ENCODE measurements at places on chromosomes 2 and 18.

- DNase-seq, result peak; percentile 33
Observed at GRCh38 chr2:229313591-229313990, 42.5 kb upstream of the PID1 start.

DNA sequence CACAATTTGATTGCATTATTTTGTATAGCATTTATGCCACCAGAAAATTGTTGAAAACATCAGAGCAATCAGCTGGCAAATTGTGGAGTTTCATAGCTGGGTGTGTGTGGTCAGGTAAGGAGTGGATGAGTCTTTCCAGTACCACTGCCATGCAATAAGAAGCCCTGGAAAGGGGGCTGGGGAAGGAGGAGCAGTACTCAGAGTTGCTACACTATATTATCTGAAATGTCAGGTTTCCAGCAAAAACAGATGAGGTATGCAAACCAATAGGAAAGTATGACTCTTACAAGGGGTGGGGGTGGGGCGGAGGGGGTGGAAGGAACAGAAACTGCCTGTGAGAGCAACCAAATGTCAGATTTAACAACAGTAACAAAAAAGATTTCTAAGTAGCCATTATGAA lies 112.2 kb downstream of the SOS1 start:
- peak; percentile 15 for DNase-seq

GRCh38 chr2:106147159-106147558 lies 46.9 kb downstream of the UXS1 start:
- peak; percentile 50 for DNase-seq

- DNase-seq, result no peak
Observed at GRCh38 chr2:212142631-212143030, 396.0 kb downstream of the ERBB4 start.

DNA sequence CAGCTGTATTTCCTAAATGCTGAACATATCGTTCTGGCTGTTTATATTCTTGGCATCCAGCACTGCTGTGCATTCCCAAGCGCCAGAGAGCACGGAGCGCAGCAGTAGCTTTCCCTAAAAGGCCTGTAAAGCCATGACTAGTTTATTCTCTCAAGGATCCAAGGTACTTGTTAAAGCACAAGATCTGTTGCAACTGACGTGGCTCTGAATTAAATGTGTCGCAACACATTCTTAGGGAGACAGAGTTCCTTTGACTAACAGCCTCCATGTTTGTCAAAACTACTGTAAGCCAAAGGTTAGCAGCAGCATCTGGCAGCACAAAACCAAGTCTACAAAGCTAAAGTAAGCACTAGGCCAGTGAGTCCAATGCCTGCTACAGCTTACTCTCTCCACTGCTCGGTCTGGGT lies 188.6 kb upstream of the FN1 start:
- DNase-seq, result peak; percentile 90

DNA sequence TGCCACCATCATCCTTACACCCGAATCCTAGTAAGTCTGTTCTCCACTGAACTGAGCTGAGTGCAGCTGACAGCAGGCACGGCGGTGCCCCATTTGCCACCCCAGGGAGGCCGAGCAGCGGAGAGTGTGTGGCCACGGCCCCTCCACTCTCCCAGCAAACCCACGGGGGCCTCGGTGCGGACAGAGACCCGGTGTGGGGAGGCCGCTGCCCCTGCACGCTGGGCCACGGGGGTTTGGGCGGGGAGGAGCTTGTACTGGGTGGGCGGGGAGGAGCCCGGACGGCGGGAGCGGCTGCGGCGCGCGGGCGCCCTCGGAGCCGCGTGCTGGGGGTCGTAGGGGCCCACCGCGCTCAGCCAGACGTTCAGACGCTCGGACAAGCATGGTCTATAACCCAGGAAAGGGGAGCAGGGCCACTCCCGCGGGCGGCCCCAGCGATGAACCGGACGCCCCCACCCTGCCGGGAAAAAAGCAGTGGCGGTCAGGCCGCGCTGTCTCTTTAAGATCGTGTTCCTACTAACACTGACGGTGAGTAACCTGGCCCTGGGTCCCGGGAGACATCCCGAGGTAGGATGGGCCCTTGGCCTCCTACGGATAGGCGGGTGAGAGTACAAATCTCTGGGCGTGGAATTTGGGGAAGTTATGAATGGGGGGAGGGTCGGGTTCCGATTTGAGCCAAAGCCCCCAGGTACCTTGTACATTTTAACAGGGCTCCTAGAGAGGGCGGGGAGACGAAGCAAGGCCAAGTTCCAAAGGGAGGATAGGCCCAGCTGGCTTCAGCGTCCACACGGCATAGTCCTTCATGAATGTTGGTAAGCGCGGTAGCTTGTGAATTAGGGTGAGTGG lies at the start of gene ITPRIPL1:
Gene ITPRIPL1 (plus strand): TSS at position 277 of the 843 bp plus-strand sequence. CDS start 523 bp downstream, at position 800.
- peak; percentile 6 for DNase-seq

- DNase-seq, result no peak
Observed at GRCh38 chr2:239385096-239386000, 15.5 kb downstream of the HDAC4 start.

DNA sequence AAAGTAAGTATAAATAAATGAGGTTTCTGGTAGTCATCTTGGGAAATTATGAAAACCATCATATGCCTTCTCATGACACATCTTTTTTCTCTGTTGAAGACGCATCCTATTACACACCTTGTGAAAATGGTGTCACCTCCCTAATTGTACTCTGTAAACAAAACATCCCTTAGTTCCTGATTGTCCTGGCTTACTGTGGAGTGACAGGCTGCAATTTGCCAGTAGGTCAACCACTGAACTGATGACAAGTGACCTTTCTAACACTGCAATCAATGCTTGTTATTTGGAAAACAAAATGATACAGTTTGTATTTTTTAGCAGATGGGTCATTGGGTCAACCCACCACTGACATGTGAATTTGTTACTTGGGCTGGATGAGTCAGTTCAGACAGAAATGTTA lies 219.5 kb downstream of the PTPRM start:
- no peak for DNase-seq

- no peak for DNase-seq
Observed at GRCh38 chr18:37672932-37673595, 107.5 kb upstream of the CELF4 start.

DNA sequence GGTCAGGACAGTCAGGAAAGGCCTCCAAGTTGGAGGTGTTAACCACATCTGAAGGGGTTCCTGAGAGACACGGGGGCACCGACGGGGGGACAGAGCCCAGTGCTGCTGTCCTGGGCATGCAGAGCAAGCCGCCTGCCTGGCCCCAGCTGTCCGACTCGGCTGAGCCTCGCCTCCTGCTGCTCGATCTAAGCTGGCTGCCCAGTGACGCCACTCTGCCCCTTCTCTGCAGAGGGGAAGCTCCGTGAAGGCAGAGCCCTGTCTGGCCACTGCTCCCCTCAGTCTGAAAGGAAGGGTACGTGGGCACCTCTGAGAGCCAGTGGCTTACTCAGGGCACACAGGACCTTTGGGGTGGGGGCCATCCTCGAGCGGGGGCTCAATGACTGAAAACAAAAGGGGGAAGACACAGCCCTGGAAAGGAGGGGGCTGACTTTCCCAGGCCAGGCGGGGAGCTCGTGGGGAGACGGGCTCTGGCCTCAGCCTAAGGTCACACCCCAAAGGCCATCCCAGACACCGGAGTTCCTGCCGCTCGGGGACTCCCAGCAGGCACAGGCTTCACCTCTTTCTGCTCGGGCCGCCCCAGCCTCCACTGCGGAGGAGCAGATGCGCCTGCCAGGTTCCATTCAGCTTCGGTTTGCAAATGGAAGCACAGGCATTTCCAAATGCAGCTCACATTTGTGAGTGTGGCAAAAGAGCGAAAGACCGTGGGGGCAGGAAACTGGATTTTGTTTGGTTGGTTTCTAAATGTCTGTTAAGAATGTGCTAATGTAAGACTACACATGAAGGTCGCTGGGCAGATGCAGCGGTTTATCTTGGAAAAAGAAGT lies 136.9 kb downstream of the HDAC4 start:
- no peak for DNase-seq

DNA sequence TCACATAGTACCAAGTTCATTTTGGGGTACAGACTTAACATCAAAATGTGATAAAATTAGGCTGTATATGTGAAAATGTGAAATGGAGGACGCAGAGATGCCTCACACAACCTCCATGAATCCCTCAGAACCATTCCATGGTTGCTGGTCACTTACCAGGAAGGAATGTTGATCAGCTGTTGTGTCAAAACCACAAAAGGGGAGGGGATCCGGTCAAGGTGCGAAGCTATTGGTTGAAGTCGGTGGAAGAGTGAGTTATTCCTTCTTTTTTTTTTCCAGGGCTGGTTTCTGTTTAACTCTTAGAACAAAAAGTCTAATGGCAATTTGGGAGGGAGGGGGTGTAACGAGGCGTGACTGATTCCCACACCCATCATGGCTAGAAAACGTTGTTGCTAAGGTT lies 32.3 kb upstream of the REG3A start:
- no peak for DNase-seq

DNA sequence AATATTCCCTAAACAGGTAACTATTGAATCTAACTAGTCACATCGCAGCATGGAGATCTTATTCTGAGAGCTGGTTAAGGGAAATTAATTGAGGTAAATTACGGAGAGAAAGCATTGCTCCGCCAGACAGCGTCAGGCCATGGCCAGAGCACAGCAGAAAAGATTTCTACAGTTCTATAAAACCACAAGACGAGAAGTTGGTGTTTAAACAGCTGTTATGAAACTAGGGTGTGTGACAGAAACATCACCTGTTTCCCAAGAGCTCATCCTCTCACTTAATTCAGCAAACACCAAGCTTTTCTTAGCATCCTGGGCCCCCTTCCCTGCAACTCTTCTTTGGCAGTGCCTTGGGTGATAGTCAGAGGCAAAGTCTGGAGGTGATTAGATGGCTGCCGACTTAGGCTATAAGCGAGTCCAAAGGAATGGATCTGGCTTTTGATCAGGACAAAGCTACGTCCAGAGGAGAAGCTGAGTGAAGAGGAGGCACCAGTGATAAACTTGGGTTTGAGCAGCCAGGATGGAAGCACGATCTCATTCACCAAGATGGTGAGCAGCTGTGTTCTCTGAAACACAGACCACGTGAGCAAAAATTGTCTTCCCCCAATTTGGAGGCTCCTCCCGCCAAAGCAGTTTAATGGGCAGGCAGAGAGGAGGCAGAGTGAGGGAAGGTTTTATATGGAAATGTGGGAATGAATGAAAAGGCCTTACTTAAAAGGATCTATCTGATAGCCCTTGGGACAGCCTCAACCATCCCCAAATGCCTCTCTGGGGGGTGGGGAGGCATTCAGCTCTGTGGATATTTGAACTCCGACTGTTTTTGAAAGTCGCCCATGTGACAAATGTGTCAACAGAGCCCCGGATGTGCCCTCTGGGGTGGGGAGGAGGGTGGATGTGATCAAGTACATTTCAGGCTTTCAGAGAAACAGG lies 57.8 kb downstream of the PKDCC start:
- DNase-seq, result no peak

DNA sequence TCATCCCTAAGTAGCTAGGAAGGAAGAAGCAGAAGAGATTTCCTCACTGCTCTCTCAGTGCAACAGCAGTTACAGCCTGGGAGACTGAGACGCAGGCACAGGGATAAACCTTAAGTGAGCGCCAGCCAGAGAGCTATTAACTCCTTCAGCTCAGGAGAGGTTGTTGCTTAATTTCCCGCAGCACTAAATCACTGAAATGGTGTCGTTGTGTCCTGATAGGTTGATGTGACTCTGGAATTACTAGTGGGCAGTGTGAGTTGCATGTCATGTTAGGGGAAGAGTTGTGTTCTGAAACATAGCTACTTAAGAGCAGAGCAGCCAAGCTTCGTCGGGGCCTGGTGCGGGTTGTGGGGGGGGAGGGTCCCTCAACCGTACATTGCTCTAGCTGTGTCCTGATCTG lies 225.8 kb downstream of the NAPG start:
- no peak for DNase-seq

DNA sequence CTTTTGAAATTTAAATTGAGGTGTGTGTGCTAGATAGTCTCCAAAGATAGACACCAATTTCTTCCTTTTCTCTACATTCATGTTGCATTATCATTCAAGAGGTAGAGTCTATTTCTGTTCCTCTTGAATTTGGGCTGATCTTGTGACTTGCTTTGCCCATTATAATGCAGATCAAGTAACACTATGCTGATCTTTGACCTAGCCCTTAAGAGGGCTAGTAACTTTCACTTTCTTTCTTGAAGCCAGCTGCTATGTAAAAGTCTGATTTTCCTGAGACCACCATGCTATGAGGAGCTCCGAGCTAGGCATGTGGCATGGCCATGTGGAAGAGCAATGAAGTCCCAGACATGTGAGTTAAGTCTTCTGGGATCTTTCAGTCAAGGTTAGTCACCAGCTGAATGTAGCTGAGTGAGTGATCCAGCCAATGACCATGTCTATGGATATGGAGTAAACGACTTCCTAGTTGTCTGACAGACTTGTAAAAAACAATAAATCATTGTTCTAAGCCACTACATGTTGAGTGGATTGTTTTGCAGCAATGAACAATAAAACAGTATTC lies 189.4 kb upstream of the CWC22 start:
- DNase-seq, result no peak

DNA sequence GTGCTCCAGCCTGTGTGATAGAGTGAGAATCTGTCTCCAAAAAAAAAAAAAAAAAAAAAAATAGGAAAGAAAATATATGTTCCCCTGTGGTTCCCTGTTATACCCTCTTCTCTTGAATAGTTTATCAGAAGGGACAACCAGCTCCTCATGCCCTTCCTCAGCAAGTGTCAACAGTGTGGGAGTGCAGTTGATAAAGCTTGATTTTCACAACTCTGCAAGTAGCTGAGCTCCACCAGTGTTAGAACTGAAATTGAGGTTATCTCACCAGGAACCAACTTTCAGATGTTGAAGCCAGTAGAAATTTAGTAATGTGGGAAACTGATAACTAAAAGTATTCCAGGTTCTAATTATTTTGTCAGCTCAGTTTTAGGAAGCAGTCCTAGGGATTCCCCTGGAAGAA lies 25.1 kb downstream of the NEDD4L start:
- DNase-seq, result no peak

DNA sequence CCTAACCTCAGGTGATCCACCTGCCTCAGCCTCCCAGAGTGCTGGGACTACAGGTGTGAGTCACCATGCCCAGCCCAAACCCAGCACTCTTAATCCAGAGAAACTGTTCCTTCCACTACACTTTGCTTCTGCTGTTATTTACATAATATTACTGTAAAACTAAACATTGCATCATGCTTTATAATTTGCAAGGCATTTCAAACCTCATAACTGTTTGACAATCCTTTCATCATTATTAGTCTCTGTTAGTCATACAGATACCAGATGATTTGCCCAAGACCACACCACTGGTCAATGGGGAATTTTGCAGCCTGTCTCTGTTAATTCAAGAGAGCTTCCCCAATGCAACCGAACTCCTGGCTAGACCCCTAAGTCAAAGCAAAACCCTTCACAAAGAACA lies 338.3 kb downstream of the ALK start:
- DNase-seq, result no peak
